ENCODE measurements at places on chromosomes 4 and X.
A peak's percentile ranks its signal among the peaks of the same experiment; 100 is the strongest.

GRCh38 chr4:1793496-1793840 is 375 bp downstream of the FGFR3 start:
- no peak overlapping the region for H3K27ac ChIP-seq
- H3K27me3 ChIP-seq: peaks cover 10% of the 10 kb centered on the region
- H3K4me3 ChIP-seq: peak overlapping the region; percentile 74

GRCh38 chr4:85543832-85544231 is 68.9 kb downstream of the ARHGAP24 start:
- H3K27me3 ChIP-seq: no peaks in the 10 kb centered on the region
- H3K36me3 ChIP-seq: no peaks in the 10 kb centered on the region
- H3K27ac ChIP-seq: no peak overlapping the region
- H3K4me3 ChIP-seq: no peak overlapping the region

- H3K27ac ChIP-seq: no peak overlapping the region
- no peak overlapping the region for H3K4me3 ChIP-seq
- no peak for DNase-seq
- no peaks in the 10 kb centered on the region for H3K27me3 ChIP-seq
- H3K36me3 ChIP-seq: no peaks in the 10 kb centered on the region
Observed at GRCh38 chr4:150209140-150209829, 131.0 kb downstream of the DCLK2 start.

DNA sequence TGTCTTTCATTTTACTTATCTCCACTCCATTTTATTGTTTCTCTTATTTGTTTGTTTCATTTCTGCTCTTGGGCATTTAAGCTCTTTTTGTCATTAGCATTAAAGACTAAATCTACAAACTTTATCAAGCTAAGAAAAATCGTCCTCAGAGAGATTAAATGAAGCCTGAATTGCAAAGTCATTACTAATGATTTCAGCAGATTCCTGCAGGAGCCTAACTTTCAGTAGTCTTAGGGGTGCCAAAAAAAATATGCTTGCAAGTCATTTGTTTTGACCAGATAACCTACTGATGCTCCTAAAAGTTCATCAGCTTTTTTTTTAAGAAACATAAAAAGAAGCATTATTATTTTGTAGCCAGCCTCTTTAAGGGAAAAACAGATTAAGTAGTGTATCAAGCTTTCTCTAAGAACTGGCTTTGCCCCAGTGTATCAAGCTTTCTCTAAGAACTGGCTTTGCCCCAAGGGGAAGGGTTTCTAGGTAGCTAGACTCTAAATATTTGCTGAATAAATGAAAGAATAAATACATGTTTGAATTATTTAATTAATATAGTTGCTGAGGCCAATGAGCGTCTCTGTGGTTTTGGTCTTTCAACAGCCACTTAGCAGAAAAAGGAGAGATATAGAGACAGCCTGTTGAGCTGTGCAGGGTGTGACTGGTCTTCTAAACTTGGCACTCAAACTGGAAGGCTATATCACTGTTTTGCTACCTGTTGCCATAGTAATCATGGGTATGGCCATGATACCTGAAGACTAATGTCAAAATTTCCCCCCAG is 174.2 kb downstream of the BTC start:
- no peaks in the 10 kb centered on the region for H3K27me3 ChIP-seq
- H3K27ac ChIP-seq: no peak overlapping the region
- H3K36me3 ChIP-seq: no peaks in the 10 kb centered on the region
- H3K4me1 ChIP-seq: no peaks in the 10 kb centered on the region
- DNase-seq: no peak

DNA sequence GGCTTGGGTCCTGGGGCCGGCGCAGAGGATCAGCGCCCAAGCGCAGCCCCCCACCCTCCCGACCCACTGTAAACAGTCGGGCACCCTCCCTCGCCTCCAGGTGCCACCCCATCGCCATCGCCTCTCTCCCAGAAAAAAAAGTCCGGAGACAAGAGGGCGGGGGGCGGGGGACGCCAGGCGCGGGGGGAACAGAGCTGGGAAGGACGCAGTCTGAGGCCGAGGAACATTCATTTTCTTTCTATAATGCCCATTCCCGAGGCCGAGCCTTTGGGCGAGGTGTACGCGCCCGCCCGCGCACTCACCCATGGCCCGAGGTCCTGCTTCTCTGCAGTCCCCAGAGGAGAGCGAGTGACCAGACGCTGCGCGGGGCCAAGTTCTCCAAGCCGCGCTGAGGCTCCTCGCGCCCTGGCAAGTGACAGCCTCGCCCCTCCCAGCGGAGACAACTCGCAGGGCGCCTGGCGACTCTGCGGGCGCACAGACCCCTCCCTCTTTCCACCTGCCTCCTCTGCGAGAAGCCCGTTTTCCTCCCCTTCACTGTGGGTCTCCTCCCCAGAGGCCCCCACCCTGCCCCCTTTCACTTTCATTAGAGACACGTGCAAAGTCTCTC is 63.5 kb upstream of the WDR17 start:
- no peak overlapping the region for H3K27ac ChIP-seq
- H3K36me3 ChIP-seq: no peaks in the 10 kb centered on the region
- no peaks in the 10 kb centered on the region for H3K4me1 ChIP-seq
- no peaks in the 10 kb centered on the region for H3K27me3 ChIP-seq

Measured in iPS DF 6.9 (cell line).